ENCODE measurements at places on chromosomes 2 and 18. TPM values are rescaled to one million over a fixed set of nuclear protein-coding genes. Genes with fewer than 3 reads are reported as not detected.

GRCh38 chr2:111160758-111161157 is 40.0 kb downstream of the BCL2L11 start:
- DNase-seq = no peak

GRCh38 chr18:39345321-39345720 is 1779.7 kb upstream of the CELF4 start:
- no peak for DNase-seq

DNA sequence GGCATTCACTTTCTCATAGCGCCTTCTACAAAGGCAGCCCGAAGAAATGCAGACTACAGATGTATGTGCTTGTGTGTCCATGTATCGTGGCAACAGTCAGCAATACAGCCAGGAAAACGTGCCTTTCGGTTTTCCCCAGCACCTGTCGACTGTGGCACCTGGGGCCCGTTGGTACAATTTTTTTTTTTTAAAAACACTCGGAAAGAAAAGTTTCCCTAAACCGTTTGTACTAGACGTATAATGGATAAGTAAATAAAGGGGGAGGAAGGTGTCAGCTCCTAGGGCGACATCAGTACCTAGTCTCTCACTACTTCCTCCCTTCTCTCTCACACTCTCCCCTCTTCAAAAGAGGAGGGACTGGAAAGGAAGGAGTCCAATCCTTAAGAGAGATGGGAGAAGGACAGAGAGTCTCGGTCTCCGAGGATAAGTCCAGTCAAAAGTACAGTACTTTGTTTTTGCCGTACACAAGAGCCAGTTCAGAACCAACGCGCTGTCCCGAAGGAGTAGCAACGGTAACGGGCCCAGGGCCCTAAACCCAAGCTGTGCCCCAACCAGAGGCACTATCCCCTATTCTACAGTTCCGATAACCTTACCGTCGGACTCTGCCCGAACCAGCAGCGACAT is 759 bp downstream of the PPP4R3B start:
- DNase-seq = no peak

GRCh38 chr2:9373047-9373446 is 50.3 kb downstream of the ITGB1BP1 start:
- no peak for DNase-seq

GRCh38 chr2:172615727-172616261 is 59.9 kb downstream of the PDK1 start:
- no peak for DNase-seq

- no peak for DNase-seq
Observed at GRCh38 chr2:10371441-10372196, 68.9 kb downstream of the HPCAL1 start.

DNA sequence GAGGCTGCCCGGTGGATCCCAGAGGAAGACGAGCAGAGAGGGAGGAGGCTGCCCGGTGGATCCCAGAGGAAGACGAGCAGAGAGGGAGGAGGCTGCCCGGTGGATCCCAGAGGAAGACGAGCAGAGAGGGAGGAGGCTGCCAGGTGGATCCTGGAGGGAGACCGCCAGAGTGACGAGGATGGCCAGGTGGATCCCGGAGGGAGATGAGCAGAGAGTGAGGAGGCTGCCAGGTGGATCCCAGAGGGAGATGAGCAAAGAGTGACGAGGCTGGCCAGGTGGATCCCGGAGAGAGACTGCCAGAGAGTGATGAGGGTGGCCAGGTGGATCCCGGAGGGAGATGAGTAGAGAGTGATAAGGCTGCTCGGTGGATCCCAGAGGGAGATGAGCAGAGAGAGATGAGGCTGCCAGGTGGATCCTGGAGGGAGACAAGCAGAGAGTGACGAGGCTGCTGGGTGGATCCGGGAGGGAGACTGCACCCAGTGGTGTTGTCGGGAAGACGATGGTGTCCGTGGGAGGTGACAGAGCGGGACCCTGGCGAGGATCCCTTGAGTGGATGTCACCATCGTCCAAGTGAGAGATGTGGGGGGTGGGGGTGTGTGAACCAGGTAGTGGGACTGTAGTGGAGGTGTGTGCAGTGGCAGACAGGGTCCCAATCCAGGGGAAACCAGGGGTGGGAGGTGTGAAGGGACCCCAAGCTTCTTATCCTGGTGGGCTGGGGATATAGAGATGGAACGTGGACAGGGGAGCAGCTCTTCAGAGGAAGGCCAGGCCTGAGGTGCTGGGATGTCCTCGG is 22.3 kb downstream of the DCDC2C start:
- no peak for DNase-seq

- DNase-seq = no peak
Observed at GRCh38 chr2:101900375-101900774, 91.4 kb upstream of the IL1R2 start.

GRCh38 chr2:85840091-85840490 is 48.7 kb downstream of the ST3GAL5 start:
- DNase-seq = no peak

GRCh38 chr2:39524061-39524460 is 87.0 kb upstream of the MAP4K3 start:
- no peak for DNase-seq

DNA sequence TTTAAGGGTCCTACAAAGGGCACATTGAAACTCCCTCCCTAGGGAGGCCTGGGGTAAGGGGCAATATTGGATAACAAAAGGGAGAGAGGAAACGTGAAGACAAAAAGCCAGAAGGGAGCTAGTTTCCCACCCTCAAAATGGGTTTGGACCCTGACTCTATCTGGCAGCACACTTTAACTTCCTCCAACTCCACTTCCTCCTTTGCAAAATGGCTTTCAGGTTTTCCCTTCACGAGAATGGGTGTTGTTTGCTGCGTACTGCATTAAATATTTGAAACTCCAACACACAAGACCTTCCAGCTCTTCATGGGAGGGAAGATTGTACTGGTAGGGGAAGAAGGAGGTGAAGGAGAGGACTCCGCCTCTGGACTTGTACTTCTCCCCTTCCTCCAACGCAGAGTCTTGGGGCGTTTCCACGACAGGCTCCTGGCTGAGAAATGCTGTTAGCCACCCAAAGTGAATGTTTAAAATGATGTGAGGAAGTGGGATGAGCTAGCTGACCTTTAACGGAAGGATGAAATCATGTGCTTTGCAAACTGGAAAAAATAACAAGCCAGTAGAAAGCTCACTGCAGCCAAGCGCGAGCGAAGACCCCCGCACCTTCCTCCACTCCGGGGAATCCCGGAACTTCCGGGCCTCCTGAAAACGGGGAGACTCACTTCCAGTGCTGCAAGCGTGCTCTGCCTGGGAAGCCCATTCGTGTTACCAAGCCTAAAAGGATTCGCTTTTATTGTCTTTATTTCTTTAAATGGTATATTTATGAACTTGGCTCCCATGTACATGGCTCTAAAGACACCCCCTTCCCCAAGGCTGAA is 85.6 kb downstream of the VIT start:
- no peak for DNase-seq

DNA sequence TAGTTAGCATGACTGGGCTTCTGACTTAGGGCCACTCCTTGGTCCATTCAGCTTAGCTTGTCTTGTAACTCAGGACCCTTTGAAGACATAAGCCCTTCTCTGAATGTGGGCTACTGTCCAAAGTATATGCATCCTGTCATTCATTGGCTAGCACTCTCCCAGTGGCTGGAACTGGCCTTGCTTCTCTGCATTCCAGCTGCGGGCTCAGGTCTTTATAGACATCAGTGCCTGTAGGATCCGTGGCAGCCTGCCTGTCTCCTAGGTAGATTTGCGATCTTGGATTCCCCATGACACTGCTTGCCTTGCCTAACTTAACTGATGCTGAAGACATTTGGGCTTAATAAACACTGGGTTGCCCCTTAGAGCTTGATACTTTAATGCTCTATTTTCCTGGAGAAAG is 170.1 kb downstream of the DCC start:
- no peak for DNase-seq

GRCh38 chr2:100350661-100351185 is 28.4 kb upstream of the LONRF2 start:
- DNase-seq = no peak

- DNase-seq = no peak
Observed at GRCh38 chr2:10003206-10004125, 39.9 kb upstream of the KLF11 start.

DNA sequence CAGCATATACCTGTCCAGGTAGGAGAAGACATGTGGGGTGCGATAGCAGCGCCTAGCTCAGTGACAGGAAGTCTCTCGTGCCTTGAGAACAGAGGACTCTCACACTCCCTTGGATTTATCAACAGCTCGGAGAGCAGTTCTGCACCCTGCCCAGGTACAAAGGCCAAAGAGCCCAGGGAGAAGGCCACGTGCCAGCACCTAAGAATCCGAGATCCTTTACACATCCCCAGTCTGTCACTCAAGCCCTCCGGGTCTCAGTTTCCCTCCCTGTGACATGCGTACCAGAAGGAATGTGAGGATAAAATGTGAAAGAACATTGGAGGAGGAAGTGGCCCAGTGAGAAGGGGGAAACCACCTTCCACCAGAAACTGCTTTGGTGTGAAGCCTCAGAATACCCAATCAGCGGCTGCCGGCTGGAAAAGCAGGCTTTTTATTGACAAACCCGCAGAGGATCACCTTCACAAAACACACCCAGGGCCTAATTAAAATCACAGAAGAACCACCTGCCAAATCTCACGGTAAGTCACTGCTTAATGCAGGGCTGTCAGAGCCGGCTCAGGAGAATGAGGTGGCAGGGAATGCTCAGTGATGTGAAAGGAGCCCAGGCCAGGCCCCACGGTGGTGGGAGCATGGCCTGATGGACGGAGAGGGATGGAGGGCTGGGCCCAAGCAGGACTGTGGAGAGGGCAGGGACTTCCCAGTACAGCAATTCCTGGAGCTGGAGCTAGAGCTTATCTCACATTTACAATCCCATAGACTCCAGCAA is 66.3 kb downstream of the MYO5B start:
- DNase-seq = no peak

GRCh38 chr18:45850021-45850420 is 24.5 kb downstream of the SIGLEC15 start:
- DNase-seq = no peak

GRCh38 chr2:119106301-119106897 is 52.2 kb downstream of the C1QL2 start:
- no peak for DNase-seq

MAP3K19 gene
- total RNA-seq = 0.09 TPM

SPOPL gene
- total RNA-seq = 24.2 TPM

HTR2B gene
- 1.2 TPM for total RNA-seq

IL1RN gene
- total RNA-seq = 15.0 TPM

NDC80 gene
- 1.3 TPM for total RNA-seq

CNTNAP5 gene
- not detected for total RNA-seq

MATN3 gene
- 8.8 TPM for total RNA-seq

CDKL4 gene
- total RNA-seq = 0.53 TPM

REG3G gene
- total RNA-seq = not detected

ATRAID gene
- total RNA-seq = 92.1 TPM

Measured in sciatic nerve (tissue), 2 donors.